ENCODE measurements at places on chromosomes 4 and X. TPM values are rescaled to one million over a fixed set of nuclear protein-coding genes. Genes with fewer than 3 reads are reported as not detected.
A peak's percentile ranks its signal among the peaks of the same experiment; 100 is the strongest.

DNA sequence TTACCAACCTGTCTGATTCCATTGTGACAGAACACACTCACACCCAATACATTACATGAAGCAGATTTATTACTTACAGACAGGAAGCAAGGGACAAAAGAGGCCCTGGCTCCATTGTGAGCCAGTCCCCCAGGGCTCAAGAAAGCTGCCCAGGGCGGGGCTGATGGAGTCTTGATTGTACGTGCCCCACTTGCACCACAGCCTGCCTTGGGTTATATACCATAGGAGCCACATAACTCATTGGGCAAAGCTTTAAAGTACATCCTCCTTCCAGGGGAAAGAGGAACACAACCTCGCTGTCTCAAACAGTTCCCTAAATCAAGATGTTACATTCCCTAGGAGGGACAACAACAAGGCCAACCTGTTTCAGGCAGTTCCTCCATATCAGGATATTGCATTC is 3.4 kb upstream of the ZRSR2 start:
- H3K27ac ChIP-seq: no peak overlapping the region
- H3K4me1 ChIP-seq: peaks cover 8% of the 10 kb centered on the region
- H3K4me3 ChIP-seq: no peak overlapping the region
- no peaks in the 10 kb centered on the region for H3K27me3 ChIP-seq

CT45A2 gene
- total RNA-seq: not detected

DNA sequence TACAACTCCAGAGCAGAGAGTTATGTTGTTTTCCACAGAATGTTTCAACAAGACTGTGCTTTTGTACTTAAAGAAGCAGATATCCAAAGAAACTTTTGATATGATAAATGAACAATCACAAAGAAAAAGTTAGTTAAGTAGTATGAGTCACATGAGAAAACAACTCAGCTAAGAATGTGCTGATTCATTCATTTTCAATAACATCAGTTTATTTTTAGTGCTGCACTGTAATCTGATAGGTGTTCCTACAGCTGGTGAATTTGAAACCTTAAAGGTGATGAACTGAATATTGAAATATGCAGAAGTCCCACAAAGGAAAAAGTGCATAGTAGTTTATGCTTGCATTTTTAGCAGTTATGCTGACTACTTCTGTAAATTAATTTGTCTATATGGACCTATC is 180.3 kb upstream of the TENM3 start:
- H3K27ac ChIP-seq: no peak overlapping the region
- H3K4me3 ChIP-seq: no peak overlapping the region
- no peak for DNase-seq
- no peaks in the 10 kb centered on the region for H3K36me3 ChIP-seq
- H3K4me1 ChIP-seq: no peaks in the 10 kb centered on the region

RENBP gene
- 35.5 TPM for total RNA-seq

- H3K36me3 ChIP-seq: no peaks in the 10 kb centered on the region
- H3K4me3 ChIP-seq: no peak overlapping the region
- H3K27me3 ChIP-seq: peaks cover 23% of the 10 kb centered on the region
- no peak overlapping the region for H3K27ac ChIP-seq
Measured at GRCh38 chr4:4837316-4837715, 22.1 kb upstream of the MSX1 start.

- H3K27ac ChIP-seq: no peak overlapping the region
- peaks cover 77% of the 10 kb centered on the region for H3K27me3 ChIP-seq
- H3K4me3 ChIP-seq: peak overlapping the region; percentile 67
- peak; percentile 62 for DNase-seq
- no peaks in the 10 kb centered on the region for H3K36me3 ChIP-seq
Measured at GRCh38 chr4:42397635-42398170, 415 bp downstream of the SHISA3 start.

DSPP gene
- total RNA-seq: not detected

TMEM156 gene
- total RNA-seq: not detected

DNA sequence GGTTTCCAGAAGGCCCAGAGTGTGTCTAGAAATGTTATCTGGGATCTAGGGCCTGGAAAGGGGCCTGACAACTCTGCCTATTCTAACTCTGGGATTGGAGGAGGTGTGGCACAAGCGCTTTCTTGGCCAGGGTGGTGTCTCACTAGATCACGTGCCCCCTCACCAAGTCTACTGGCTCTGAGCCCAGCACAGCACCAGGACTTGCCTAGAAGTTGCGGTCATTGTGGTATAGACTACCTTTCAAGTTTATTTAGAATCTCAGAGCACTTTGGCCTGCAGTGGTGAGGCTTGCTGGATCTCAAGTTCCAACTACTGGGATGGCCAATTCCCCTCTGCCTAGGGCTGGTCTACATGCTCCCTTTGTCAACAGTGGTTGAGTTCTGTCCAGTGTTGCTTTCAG is 223.3 kb upstream of the MAGEB2 start:
- H3K36me3 ChIP-seq: no peaks in the 10 kb centered on the region
- no peak overlapping the region for H3K4me3 ChIP-seq
- no peak overlapping the region for H3K27ac ChIP-seq
- DNase-seq: no peak
- no peaks in the 10 kb centered on the region for H3K27me3 ChIP-seq
- H3K4me1 ChIP-seq: no peaks in the 10 kb centered on the region

DNA sequence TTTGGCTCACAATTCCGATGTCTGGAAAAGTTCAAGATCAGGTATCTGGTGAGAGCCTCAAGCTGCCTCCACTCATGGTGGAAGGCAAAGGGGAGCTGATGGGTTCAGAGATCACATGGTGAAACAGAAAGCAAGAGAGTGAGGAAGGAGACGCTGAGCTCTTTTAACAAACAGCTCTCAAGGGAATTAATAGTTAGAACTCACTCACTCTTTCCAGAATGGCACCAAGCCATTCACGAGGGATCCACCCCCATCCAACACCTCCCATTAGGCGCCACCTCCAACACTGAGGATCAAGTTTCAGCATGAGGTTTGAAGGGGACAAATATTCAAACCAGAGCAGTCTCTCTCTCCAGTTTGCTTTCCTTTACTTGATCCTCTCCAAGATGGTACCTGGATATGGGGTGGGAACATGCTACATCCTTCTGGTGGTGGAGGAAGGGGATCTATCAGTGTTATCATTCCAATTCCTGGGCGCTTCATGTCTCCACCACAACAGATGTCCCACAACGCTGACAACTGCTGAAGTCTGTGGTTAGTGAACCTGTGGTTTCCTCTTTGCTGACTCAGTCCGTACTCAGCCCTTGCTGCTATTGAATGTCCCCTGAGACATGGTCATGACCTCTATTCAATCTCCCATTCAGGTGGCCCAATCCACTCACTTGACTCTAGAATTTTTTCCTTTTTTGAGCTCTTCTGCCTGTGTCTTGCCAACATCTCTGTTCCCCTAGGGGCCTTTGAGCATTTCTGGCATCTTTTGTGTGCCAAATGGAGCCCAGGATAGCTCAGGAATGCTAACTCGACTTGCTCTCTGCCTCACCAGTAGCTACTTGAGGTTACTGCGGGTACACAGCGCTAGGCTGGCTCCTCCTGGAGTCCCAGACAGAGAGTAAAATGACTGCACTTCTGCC is 395.2 kb downstream of the MID1IP1 start:
- H3K4me1 ChIP-seq: peaks cover 10% of the 10 kb centered on the region
- no peak overlapping the region for H3K4me3 ChIP-seq
- DNase-seq: no peak
- H3K27me3 ChIP-seq: no peaks in the 10 kb centered on the region
- no peak overlapping the region for H3K27ac ChIP-seq
- H3K36me3 ChIP-seq: no peaks in the 10 kb centered on the region

GRCh38 chrX:97294041-97294440 is 410.3 kb downstream of the RPA4 start:
- no peaks in the 10 kb centered on the region for H3K4me1 ChIP-seq
- no peaks in the 10 kb centered on the region for H3K36me3 ChIP-seq
- H3K4me3 ChIP-seq: no peak overlapping the region
- no peak overlapping the region for H3K27ac ChIP-seq
- DNase-seq: no peak

ARHGAP24 gene
- 25.1 TPM for total RNA-seq

UGT2B15 gene
- not detected for total RNA-seq

DNA sequence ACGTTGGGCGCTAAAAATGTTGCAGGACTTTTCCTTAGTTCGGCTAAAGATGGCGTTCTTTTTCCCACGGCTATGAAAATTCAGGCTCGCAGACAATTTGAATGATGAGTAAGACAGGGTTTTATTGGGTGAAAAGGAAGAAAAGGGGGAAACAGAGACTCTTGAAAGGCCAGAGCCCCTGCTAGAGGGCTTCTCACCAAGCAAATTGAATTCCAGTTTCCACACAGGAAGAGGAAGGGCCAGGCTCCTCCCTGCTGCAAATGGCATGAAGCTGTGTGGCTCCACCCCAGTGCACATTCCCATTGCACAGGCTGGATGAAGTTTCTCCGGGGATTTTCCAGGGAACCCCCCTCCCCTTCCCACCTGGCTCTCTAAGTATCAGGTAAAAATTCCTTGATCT is 210.9 kb downstream of the KLHL4 start:
- no peak overlapping the region for H3K4me3 ChIP-seq
- H3K4me1 ChIP-seq: no peaks in the 10 kb centered on the region
- no peak for DNase-seq

MAGEB17 gene
- total RNA-seq: not detected

DNA sequence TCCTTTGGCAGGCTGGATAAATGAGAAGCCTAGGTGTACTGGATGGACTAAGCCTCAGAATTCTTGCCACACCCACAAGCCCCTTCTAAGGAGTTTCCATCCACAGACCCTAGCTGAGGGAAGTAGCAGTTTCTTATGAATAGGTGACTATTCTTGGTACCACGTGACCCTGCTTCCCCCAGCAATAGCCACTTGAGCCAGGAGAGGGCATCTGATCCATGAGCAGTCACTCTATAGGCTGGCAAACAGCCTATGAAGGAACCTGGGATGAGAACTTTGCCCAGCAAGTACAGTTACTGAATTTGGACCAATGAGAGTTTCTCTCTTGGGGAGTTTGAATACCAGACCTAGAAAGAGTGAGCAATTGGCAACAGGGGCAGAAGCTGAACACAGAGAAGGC is 84.0 kb downstream of the RTL9 start:
- no peaks in the 10 kb centered on the region for H3K4me1 ChIP-seq
- no peaks in the 10 kb centered on the region for H3K27me3 ChIP-seq
- DNase-seq: no peak
- no peaks in the 10 kb centered on the region for H3K36me3 ChIP-seq
- H3K27ac ChIP-seq: no peak overlapping the region
- no peak overlapping the region for H3K4me3 ChIP-seq

GPAT3 gene
- total RNA-seq: 64.5 TPM

DNA sequence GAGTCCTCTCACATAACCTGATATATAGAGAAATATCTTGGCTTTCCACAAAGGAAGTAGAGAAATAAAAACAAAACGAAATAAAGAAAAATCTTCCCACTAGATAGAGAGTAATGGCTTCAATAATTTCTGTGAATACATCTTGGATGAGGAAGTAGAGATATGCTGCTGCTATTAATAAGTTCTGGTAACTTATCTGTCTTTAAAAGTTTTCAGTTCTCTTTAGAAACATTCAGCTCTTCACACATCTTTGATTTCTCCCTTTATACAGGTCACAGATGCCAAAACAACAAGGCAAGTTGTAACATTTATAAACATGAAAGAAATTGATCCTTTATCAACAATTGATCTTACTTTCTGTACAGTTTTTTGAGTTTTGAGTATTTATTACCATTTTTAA is 615.8 kb downstream of the TRAM1L1 start:
- H3K4me3 ChIP-seq: no peak overlapping the region
- H3K4me1 ChIP-seq: no peaks in the 10 kb centered on the region
- no peaks in the 10 kb centered on the region for H3K36me3 ChIP-seq
- no peaks in the 10 kb centered on the region for H3K27me3 ChIP-seq
- no peak overlapping the region for H3K27ac ChIP-seq

FSTL5 gene
- not detected for total RNA-seq

DNA sequence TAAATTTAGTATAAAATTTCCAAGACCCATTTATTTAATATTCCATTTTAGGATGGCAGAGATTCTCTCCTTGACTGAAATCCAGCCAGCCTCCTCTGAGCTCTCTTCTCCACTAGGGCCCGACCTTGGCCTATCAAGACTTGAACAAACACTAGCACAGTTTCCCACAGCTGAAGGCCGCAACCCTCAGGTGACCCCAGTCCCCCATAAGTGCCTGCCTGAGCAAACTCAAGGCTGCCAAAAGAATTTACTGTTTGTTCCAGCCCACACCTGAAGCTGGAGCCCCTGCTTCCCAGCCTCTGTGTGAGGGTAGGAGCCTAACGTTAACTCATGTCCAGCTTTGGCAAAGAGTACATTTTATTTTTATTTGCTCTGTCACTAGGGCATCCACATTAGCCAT is 629.0 kb upstream of the ZFP42 start:
- H3K36me3 ChIP-seq: no peaks in the 10 kb centered on the region
- no peak overlapping the region for H3K27ac ChIP-seq
- H3K4me3 ChIP-seq: no peak overlapping the region
- H3K27me3 ChIP-seq: no peaks in the 10 kb centered on the region
- no peak for DNase-seq

GRCh38 chrX:74510401-74510800 is 89.1 kb downstream of the SLC16A2 start:
- no peak overlapping the region for H3K27ac ChIP-seq
- no peak for DNase-seq
- H3K4me3 ChIP-seq: no peak overlapping the region
- H3K36me3 ChIP-seq: no peaks in the 10 kb centered on the region
- no peaks in the 10 kb centered on the region for H3K4me1 ChIP-seq

CLCN3 gene
- total RNA-seq: 65.5 TPM

ITIH6 gene
- not detected for total RNA-seq

DNA sequence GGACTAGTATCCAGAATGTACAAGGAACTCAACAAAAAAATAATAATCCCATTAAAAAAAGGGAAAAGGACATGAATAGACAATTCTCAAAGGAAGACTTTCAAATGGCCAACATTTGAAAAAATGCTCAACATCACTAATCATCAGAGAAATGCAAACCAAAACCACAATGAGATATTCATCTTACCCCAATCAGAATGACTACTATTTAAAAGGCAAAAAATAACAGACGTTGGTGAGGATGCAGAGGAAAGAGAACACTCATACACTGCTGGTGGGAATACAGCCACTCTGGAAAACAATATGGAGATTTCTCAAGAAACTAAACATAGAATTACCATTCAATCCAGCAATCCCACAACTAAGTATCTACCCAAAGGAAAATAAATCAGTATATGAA is 133.1 kb downstream of the KDR start:
- no peaks in the 10 kb centered on the region for H3K36me3 ChIP-seq
- H3K27me3 ChIP-seq: no peaks in the 10 kb centered on the region
- H3K4me1 ChIP-seq: no peaks in the 10 kb centered on the region
- H3K4me3 ChIP-seq: no peak overlapping the region
- H3K27ac ChIP-seq: no peak overlapping the region
- no peak for DNase-seq

CT45A3 gene
- total RNA-seq: not detected

CLTRN gene
- total RNA-seq: 0.25 TPM

GRCh38 chrX:118115953-118116712 is 477 bp downstream of the KLHL13 start:
- peak; percentile 52 for DNase-seq
- peak overlapping the region; percentile 77 for H3K27ac ChIP-seq
- H3K27me3 ChIP-seq: no peaks in the 10 kb centered on the region
- no peaks in the 10 kb centered on the region for H3K4me1 ChIP-seq
- no peaks in the 10 kb centered on the region for H3K36me3 ChIP-seq

SUPT20HL2 gene
- 0.22 TPM for total RNA-seq

RS1 gene
- not detected for total RNA-seq

GRCh38 chr4:23373261-23373660 is 516.6 kb downstream of the PPARGC1A start:
- DNase-seq: peak; percentile 79
- H3K36me3 ChIP-seq: no peaks in the 10 kb centered on the region
- peak overlapping the region; percentile 50 for H3K27ac ChIP-seq
